ENCODE measurements at places on chromosomes 12 and 14.

DNA sequence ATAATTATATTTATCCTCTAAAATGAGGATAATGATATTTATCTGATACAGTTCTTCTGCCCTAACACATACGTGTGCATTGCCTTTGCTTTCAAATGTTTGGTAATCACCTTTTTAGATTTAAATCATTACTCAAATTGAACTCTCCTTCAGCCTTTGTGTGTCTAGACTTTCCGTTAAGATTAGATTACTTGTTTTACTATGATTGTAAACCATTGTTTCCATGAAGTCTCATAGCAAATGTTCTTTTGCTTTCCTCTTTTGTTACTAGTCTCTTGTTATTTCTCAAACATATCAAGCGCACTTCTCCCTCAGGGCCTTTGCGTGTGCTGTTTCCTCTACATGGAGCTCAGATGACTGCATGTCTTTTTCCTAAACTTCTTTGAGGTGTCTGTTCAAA lies 63.7 kb downstream of the ETV6 start:
- DNase-seq = no peak

GRCh38 chr14:89728964-89729363 lies 225.6 kb downstream of the EFCAB11 start:
- no peak for DNase-seq

DNA sequence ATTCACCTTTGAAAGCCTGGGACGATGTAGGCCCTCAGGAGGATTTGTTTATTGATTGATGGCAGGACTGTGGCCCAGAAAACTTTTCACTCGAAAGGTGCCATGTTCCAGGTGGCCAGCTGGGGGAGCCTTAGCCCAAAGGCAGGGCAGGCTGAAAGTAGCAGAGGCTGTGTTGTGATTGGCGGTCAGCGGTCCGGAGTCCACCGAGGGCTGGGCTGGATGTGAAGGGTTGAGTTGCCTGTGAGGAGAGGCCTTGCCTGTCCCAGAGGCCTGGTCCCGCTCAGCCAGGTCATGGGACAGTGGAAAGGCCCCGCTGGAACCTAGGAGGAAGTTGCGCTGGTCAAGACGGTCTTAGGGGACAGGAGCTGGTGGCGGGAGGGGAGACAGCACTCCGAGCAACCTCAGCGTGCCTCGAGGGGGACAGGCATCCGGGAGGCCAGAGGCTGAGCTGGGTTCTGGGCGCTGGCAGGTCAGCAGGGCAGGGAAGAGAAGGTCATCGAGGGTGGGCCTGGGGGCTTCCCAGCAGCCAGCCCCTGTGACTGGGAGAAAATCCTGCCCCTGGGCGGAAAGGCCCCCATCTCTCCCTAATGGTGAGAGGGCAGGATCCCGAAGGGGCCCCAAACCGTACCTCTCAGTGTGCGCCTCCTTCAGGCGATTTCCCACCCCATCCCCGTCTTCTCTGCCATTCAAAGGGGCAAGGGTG lies 26.3 kb downstream of the CMA1 start:
- peak; percentile 61 for DNase-seq

DNA sequence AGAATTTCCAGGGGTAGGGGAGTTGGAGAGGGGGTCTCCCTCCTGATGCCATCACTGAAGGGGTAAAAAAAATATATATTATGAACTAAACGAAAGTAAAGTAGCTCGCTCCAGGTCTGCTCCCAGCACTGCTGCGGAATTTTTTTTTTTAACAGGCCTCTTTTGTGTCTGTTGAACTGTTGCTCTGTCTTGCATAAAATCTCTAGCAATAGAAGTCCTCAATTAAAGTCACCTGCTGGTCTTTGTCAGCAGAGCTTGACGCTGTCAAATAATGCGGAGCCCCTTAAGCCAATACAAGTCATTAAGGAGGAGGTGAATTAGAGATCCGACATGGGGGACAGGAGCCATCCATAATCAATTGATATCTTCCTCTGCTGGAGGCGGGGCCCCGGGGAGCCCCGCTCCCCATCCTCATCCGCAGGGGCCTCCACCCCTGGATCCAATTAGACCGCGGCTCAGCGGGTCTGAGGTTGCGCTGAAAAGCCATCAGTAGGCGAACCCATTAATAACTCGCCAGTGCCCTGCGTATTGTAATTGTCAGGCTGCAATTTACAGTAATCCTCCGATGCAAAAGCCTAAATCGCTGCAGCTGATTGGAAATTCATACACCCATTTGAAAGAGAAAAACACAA lies 85.6 kb downstream of the DICER1 start:
- no peak for DNase-seq

GRCh38 chr12:111858186-111858585 lies 16.2 kb downstream of the MAPKAPK5 start:
- DNase-seq = no peak

DNA sequence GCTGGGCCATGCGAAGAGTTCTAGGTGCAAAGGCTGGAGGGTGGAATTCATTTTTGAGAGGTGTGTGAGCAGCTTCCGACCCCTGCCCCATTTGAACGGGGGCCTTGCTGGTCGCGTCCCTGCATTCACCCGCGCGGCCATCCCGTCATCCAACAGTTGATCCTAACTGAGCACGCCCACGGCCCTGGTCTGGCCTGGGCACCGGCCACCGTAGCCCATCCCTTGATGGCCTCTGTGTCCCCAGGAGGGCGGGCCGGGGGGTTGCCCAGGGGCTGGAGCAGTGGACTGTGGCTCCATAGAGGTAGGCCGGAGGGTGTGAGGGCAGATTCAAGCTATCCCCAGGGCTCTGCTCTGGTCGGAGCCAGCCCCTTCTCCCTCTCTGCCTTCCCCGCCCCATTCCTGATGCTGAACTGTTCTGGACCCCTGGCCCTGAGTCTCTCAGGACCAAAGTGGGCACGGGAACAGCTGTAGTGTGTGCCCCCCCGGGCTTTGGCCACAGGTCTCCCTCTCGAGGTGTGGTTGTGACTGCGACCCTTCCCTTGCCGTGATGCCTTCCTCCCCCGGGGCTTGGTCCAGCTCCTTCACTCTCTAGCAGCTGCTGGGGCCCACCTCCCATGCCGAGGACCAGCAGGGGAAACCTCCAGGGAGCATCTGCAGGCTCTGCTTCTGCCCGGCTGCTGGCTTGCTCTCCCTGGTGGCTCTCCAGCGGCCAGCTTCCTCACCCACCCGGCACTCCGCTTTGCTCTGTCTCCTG lies 9.1 kb downstream of the MEG3 start:
- no peak for DNase-seq

DNA sequence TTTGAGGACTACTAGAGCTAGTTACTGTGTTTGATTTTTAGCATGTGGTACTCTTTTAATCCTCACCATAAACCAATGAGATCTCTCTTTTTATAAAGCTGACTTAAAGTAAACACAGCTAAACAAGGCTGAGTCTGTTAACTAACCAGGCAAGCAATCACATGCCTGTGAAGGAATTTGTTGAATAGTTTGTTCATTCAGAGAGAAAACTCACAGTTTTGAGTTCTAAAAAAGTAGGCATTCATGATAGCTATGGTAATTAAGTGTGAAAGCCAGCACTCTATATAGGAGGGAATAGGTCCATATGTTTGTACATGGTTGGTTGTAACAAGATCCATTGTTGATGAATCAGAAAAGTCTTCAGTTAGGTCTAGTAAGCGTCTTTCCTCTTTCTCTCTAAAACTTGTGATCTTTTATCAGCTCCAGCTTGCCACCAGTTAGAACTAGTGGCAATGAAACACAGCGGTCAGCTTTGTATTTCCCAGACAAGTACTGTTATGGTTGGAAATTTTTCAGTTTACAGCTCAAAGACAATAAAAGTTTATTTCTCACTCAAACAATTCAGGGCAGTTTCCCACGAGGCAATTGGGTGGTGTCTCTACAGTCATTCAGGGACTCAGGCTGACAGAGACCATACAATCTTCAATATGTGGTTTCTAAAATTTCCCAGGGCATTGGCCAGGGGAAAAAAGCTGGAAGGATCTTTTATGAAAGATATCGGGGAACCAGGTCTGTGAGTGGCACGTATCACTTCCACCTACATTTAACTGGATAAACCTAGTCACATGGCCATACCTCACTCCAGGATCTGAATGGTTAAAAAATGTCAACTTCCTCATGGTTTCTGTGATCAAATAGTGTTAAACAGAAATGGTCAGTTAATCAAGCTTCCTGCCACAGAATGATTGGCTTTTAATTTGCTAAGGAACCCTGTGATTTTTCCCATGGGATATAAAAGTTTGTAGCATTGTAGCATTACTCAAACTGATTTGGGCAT lies 203.1 kb downstream of the KIF21A start:
- no peak for DNase-seq

DNA sequence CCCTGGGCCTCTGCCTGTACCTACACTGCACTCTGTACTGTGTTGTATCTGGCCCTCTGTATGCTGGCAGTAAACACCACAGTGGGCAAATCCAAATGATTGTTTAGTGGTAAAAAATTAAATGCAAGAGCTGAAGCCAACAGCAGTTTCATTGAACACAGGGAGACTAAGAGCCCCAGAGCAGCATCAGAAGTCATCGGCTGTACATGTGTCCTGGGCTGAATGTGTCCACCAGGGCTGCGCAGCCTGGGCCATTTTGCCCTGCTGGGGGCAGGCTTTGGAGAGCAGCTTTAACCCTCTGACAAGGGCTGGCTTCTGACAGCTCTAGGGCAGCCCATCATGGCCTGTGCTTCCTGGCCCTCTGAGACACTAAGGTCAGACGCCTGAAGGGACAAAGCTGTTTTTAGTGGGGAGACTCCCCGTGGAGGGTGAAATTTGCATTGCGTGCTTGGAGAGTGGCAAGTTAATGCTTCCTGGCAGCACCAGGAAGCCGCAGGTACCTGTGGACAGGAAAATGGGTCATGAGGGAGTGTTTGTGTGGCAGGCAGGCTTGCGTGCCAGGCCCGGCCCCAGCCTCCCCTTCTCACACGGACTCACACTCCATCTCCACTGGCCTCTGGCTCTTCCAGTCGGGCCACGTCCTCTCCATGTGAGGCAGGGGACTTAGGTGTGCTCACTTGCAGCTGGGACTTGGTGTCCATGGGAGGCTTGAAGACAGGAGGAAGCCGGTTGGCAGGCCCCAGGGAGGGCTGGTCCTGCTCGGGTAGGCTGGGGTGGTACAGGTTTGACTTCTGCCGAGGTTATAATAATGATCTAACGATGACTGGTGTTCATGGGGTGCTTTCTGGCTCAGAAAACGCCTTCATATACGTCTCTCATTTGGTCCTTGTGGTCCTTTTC lies 150.1 kb downstream of the TSPAN9 start:
- no peak for DNase-seq

DNA sequence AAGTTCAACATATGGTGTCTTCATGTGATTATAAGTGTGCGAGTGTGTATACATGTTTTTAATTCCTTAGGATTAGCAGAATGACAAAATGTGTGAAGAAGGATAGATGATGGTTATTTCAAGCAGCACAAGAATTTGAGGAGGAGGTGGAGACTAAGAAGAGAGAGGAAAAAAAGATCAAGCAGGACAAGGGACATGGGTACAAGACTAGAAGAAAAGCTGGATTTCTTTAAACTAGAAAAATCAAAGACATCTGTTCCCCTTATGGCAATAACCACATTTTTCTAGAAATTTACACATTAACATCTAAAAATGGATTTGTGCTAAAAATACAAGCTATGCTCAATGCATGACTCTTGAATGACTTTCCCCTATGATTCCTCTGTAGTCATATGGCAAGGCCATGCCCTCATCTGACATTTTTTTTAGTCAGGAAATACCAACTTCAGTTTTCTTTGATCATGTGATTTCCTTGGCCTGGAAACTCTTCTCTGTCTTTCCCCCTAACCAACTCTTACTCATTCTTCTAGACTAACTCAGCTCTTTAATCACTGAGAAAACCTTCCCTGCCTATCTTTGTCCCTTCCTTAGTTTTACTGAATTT lies 435.8 kb downstream of the NRXN3 start:
- no peak for DNase-seq

DNA sequence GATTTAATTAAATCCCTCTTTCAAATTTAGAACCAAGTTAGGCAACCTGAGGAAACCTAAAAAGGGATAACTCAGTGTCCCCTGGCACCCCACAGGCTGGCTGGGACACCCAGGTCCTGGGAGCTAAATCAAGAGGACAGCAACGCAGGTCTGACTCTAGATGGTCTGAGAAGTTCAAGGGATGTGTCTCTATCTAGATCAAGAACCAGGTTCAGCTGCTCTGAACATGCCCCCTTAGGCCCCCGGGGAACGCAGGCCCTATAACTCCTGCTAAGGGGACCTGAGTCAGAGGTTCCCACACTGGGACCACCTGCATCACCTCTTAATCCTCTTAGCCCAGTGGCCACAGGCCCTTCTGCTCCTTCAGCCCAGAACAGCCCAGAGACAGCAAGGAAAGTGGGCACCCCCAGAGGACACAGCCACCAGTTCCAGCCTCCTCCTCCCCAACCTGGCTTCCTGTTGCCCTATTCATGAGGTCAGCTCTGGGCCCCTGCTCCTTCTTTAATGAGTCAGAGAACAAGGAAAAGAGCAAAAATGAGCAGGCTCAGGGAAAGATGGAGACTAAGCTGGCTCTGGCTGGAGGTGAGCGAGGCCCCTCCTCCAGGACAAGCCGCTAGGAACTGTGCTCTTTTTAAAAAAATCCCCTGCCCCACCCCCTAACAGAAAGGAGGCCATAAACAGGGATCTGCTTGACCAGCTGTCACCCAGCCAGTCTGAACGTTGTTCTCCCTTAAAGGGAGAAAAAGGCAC lies 10.8 kb downstream of the PITPNM2 start:
- no peak for DNase-seq

- DNase-seq = no peak
Observed at GRCh38 chr12:99752740-99753139, 105.2 kb downstream of the GARIN6 start.

GRCh38 chr12:5377997-5378592 lies 53.8 kb upstream of the NTF3 start:
- no peak for DNase-seq

- DNase-seq = no peak
Observed at GRCh38 chr12:116656306-116656705, 81.6 kb downstream of the SPRING1 start.

- DNase-seq = no peak
Observed at GRCh38 chr12:80001562-80001961, 66.7 kb upstream of the PPP1R12A start.

DNA sequence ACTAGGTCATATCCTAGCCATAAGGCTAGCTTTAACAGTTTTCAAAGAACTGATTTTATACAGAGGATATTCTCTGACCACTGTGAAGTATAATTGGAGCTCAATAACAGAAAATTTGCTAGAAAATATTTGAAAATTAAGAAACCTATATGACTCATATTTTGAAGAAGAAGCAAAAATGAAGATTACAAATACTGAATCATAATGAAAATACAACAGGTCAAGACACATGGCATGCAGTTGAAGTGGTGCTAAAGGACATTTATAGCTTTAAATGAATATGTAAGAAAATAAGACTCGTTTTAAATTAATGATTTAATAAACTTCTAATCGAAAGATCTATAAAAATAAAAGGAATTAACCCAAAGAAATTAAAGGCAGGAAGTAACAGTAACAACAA lies 1234.6 kb downstream of the SLC16A7 start:
- no peak for DNase-seq

- DNase-seq = no peak
Observed at GRCh38 chr12:10097521-10097920, 1.3 kb downstream of the CLEC1A start.

- DNase-seq = no peak
Observed at GRCh38 chr14:63224196-63224595, 20.0 kb downstream of the RHOJ start.
